Left ventricle myocardium superior (tissue), 1 donor: ENCODE measurements at places on chromosomes 6 and 20. TPM values are rescaled to one million over a fixed set of nuclear protein-coding genes. Genes with fewer than 3 reads are reported as not detected.

PRDM1 gene
- 1.7 TPM for total RNA-seq

ZBTB22 gene
- total RNA-seq, result 11.1 TPM

COL19A1 gene
- total RNA-seq, result 1.4 TPM

NKX2-4 gene
- total RNA-seq, result not detected

POLH gene
- 8.7 TPM for total RNA-seq

IP6K3 gene
- total RNA-seq, result 47.5 TPM

LRRC1 gene
- 2.0 TPM for total RNA-seq

ZSCAN23 gene
- 1.2 TPM for total RNA-seq

EIF6 gene
- total RNA-seq, result 34.6 TPM

VNN1 gene
- total RNA-seq, result 1.9 TPM

PCK1 gene
- total RNA-seq, result 0.62 TPM

PSORS1C2 gene
- not detected for total RNA-seq

DNA sequence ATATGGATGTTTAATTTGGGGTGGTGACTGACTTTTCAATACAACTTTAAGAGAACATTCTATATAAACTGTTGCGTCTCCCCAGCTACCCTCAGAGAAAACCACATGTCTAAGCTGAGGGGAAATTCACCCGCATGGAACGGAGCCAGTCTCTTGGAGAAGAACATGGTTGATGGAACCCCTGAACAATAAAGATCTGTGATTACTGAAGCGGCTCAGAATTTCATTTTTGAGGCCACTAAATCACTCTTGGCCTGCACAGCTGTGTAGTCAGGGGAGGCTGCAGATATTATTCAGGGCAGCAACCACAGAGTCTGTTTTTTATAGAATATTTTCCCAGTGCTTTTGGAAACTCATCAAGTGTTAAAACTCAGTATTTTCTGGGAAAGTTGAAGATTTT is 73.8 kb downstream of the EYA4 start:
- no peak for DNase-seq

- no peak for DNase-seq
Measured at GRCh38 chr6:148109732-148110131, 232.9 kb upstream of the SASH1 start.

DNA sequence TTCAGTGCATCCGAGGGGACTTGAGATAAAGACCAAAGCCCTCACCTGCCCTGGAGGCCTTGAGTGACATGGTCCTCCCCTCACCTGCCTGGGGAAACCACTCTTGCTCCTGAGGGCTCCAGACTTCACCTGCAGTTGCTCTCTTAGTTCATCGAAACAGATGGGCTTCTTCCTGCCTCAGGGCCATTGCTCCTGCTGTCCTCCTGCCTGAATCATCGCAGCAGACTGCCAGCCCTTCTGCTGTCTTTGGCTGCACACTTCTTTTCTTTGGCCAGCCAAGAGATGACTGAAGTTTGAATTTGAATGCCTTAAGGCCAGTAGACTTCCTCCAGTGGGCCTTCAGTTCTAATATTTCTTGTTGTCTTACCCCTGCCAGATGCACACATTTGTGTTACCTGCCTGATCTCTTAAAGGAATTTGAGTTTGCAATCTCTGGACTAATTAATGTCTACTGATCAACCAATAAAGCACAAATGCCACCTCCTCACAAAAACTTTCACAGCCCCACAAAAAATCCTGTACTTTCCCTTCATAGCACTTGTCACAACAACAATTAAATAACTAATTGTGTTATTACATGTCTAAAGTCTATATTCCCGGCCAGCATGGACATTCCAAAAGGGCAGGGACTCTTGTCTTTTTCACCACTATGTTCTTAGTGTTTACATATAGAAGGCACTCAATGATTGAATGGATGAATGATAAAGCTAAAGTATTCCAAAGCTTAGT is 56.7 kb upstream of the SGK1 start:
- DNase-seq, result no peak

- DNase-seq, result no peak
Measured at GRCh38 chr6:22067122-22067521, 229.7 kb downstream of the PRL start.

DNA sequence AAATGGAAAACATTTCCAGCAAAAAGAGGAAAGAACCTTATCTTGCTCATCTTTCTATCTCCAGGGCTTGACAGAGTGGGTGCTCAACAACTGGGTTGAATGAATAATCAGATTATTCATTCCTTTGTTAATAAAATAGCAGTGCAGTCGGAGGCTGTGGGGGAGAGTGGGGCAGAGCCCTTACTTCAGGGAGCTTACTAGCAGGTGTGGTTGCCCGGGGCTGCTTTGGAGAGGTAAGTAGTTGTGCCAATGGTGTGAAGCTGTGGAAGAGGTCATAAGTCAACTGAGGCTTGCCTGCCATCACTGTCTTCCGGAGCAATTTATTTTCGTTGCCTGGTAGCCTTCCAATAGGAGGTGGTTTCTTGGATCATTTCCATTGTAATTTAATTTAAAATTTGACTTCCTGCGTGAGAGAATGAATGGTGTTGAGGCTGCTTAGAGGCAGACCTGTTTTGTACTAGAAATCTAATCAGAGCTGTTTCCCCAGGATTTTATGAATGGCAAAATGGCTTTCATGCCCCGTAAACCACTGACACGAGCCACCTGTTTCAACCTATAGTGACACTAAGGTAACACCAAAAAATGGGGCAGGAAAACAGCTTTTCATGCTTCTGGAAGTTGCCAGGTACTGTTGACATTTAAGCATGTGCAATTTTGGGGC is 51.4 kb downstream of the ZDHHC14 start:
- DNase-seq, result no peak

- DNase-seq, result no peak
Measured at GRCh38 chr6:131688286-131688685, 12.9 kb downstream of the OR2A4 start.

GRCh38 chr6:143040018-143040417 is 20.7 kb upstream of the AIG1 start:
- no peak for DNase-seq

- no peak for DNase-seq
Measured at GRCh38 chr6:38625217-38625616, 14.5 kb downstream of the BTBD9 start.

GRCh38 chr20:59996108-59996507 is 37.9 kb downstream of the CDH26 start:
- DNase-seq, result no peak

GRCh38 chr6:53925891-53926290 is 131.1 kb downstream of the LRRC1 start:
- no peak for DNase-seq

GRCh38 chr6:31083742-31084354 is 28.5 kb downstream of the C6orf15 start:
- no peak for DNase-seq

- DNase-seq, result no peak
Measured at GRCh38 chr6:90406957-90407356, 110.3 kb upstream of the BACH2 start.

DNA sequence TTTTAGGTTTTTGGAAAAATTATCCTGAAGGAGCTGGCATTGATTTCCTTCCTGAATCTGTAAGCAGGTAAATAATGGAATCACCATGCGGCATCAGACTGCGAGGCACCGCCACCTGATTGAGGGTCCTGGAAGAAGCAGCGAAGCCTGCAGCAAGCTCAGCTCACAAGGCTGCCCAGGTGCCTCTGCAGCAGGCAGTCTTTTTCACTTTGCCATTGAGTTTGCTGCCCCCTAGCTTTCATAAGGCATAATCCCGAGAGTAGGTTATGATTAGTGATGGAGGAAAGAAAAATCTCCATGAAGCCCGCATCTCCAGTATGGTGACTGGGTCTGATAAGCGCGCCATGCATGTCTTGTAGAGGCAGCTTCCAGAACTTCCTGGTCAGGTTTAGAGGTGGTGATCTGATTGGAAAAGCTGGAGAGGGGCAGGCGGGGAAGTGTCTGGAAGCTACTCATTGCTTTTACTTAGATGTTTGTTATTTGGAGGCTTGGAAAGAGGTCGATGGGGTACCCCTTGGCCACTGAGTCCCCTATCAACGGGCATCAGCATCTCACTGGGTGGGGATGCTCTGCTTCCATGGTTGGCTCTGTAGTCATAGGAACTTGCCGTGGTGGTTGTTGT is 26.7 kb downstream of the IYD start:
- DNase-seq, result peak; percentile 34

DNA sequence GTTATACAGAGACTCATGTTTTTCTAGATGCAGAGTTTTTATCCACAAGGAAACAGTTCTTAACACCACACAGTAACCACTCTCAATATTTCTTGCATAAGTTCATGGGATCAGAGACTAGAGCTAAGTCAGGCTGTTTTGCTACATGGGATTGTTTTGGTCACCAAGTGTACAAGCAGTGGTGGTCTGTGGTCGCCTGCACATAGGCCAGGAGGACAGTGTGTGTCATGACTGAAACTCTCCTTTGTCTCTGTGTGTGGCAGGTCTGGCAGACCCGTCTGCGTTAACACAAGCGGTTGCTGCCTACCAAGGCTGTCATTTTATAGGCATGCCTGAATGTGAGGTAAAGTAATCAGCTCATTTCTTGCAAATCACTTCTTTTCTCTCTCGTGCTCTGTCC is 18.9 kb downstream of the WRNIP1 start:
- no peak for DNase-seq

DNA sequence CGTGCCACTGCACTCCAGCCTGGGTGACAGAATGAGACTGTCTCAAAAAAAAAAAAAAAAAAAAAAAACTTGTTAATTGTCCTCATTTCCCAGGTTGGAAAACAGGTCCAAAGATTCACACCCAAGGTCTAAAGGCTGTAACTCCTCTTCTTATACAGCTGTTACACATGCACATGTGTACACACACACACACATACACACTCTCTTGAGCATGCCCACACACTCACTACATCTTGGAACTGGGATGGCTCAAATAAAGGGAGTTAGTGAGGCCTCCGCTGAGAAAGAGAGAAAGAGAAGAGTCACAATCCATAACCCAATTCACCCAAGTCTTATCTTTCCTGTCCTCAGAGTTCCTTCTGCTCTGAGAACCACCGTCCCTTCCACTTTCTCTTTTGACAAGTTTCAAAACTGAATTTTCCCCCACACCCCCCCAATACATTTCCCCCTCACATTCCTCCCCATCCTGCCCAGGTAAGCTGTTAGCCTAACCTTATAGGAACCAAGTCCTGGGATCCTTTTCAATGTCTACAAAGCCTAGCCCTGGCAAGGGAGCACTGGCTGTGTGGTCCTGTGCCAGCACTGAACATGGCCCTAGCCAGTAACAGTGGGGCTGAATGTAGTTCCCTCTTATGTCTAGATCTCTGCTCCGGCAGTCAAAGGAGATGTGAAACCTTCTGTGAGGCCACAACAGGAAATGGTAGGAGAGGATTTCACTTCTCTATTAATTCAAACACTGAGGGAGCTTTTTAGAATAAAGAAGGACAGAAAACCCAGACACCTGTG is 3.2 kb upstream of the HLA-DMB start:
- peak; percentile 35 for DNase-seq

- DNase-seq, result no peak
Measured at GRCh38 chr20:63822276-63822696, 8.8 kb downstream of the ZBTB46 start.

DNA sequence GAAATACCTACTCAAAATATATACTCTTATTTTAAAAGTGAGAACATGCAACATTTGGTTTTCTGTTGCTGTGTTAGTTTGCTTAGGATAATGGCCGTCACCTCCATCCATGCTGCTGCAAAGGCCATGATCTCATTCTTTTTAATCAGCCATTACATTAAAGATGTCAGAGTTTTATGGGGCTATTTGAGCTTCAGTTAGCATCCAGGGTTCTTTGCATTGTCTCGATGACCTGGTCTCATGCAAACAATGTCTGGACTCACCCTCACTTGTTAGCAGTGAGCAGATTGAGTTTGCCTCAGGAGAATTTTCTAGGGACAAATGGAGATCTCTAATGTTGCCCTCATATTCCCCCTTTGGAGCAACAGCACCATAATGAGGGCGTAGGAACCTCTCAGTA is 458.7 kb upstream of the AGPAT4 start:
- DNase-seq, result no peak

GRCh38 chr20:47181056-47181862 is 175.2 kb downstream of the ZMYND8 start:
- no peak for DNase-seq

- DNase-seq, result no peak
Measured at GRCh38 chr20:10332656-10333415, 101.2 kb downstream of the MKKS start.

DNA sequence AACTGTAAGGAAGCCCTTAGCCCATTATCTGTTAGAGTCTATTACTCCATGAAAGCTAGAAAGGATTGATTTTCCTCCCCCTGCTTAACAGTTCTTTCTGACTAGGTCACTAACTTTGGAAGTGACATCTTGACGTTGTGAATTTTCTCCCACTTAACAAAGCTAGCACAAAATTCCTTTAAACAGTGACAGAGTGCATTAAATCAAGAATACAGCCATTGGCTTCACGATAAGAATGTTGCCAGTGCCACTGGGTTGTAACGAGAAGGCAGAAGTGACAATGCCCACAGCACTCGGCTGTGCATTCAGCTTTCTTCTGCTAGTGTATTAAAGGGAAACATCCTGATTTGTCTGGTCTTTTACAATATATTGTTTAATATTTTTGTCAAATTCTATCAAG is 182.7 kb upstream of the DTNBP1 start:
- no peak for DNase-seq

- DNase-seq, result no peak
Measured at GRCh38 chr6:29236060-29236459, 65.4 kb downstream of the OR2J2 start.

DNA sequence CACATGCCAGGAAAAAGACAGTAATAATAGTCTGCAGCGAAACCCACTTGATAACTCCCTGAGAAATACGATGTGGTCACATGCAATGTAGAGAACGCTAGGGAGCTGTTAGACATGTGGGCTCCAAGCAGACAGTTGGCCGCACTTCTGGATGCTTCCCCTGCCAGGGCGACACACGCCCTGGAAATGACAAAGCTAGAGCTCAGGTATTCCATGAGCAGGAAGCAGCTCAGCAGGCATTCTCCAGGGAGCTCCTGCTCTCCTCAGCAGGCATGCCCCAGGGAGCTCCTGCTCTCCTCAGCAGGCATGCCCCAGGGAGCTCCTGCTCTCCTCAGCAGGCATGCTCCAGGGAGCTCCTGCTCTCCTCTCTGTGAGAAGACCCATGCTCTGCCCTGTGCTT is 52.4 kb upstream of the NXT1 start:
- DNase-seq, result no peak

DNA sequence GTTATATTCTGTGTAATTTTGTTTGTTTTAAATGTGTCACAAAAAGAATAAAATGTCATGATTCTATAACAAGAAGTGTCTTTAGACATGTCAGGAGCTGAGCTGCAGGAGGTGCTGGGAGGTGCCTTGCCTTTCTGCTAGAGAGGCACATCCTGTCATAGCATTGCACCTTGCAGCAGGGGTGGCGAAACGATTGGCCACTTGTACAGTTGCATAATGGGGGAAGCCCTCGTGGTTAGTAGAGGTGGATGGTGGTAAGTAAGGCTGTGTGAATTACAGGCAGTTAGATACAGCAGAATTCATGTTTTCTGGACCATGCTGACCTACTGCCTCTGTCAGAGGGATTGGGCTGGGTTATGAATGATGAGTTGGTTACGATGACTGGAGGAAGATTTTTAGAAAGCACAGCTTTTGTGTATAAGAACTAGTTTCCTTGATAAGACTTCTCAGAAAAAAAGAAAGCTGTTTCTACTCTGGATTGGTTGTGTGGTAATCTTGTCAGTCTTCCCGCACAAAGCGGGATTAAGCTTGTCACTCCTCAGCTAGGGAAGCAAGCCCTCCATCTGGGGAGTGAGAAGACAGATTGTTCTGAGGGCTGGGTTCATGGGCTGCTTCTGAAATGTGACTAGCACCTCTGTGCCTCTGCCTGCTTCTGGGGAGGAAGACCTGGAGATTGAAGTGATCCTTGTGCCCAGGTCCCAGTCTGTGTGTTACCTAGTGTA is 74.9 kb downstream of the FOXO3 start:
- DNase-seq, result no peak

GRCh38 chr6:12113190-12113577 is 101.1 kb downstream of the HIVEP1 start:
- no peak for DNase-seq
